ENCODE measurements at places on chromosomes 7 and 10.

- DNase-seq, result no peak
Observed at GRCh38 chr7:128190051-128190647, 50.9 kb upstream of the LEP start.

- DNase-seq, result no peak
Observed at GRCh38 chr10:54402576-54402975, 398.5 kb downstream of the PCDH15 start.

GRCh38 chr10:11246752-11247467, 229.2 kb downstream of the CELF2 start:
- DNase-seq, result no peak

GRCh38 chr10:31650010-31650409, 278.6 kb downstream of the ARHGAP12 start:
- DNase-seq, result peak; percentile 85

DNA sequence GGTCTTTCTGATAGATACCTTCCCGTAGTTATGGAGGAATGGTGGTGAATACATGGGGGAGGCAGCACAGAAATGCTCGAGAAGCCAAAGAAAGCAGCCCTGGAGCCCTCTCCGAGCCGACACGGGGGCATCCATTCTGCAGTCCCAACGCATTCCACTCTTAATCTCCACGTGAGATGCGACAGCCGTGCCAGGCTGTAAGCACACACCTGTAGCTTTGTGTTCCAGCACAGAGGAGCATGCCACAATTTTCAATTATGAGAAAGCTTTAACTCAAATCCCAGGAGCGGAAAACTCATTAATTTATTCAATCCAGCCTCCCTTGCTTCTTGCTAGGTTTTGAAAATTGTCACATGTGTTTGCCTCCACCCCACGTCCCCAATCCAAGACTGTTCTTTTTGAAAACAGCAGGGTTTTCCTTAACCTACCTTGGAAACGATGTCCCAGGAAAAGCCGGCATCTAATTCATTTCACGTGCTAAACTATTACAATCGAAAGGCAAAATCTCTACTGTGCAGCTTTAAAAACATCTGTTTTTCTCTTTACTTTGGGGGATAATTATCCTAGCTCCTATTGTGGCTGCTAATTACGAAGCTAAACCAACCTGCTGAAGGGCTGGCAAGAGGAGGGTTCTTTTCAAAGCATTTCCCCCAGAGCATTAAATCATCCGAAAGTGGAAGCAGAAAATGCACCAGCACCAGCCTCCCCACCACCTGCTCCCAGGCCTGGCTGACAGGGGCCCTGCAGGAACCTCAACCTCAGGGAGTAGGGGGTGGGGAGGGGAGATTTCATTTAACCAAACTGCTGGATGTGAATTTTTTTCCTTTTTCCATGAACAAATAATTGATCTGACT, 56.0 kb upstream of the CHST15 start:
- no peak for DNase-seq
